ENCODE measurements at places on chromosomes 7 and 10.

DNA sequence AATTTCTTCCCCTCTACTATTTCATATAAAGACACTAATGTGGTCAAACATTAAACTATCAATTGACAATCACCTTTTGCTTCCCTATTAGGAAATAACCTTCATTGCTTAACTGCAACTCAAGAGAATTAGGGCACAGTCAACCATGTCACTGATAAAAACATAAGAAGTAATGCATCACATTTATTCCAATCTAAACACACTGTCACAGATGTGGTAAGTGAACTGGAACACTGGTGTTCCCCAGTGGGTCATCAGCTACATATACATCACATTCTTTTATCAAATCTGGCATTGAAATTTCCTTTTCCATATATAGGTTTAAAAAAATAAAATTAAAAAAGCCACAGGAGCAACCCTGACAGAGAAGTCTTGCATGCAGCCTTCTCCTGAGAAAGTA, 3.7 kb downstream of the TRIL start:
- DNase-seq: no peak

- no peak for DNase-seq
Measured at GRCh38 chr7:158613481-158613880, 25.9 kb upstream of the PTPRN2 start.

- no peak for DNase-seq
Measured at GRCh38 chr7:115600207-115600606, 430.4 kb downstream of the TFEC start.

DNA sequence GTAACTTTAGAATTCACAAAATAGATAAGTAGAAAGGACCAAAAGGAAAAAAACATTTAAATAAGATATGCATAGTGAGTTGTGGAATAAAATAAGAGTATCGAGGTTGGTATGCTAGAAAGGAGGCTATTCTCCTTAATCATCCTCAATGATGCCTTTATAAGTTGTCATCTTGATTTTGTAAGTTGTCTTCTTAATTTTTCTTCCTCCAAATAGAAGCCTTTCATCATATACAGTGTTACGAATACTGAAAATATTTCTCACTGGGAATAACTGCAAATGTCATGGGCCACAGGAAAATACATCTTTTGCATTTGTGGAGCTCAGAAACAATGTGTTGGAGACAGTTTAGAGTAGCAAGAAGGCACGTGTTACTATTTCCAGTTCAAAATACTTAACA, 31.5 kb upstream of the PRTFDC1 start:
- DNase-seq: no peak

- DNase-seq: no peak
Measured at GRCh38 chr7:7157887-7158271, 24.5 kb upstream of the C1GALT1 start.

DNA sequence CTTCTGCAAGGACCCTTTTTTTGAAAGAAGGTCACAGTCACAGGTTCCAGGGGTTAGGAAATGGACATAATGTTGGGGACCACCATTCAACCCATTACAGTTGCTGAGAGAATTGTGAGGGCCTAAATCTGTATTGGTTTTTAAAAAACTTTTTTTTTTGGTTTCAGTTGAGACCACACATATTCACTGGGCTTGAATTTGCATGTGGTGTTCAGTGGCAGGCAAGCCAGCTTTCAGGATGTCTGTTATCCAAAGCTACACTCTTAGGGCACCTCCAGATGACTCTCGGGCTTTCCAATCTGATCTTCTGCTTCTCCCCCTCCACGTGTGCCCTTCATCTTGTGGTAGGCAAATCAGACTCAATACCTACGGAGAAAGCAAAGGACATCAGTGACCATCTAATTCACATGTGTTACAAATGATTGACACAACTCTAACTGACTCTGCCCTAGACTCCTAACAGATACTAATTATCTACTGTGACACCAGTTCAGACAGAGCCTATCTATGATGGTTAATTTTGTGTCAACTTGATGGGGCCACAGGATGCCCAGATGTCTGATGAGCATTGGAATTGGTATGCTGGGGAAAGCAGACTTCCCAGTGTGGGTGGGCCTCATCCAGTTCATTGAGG, 93.3 kb upstream of the ELMO1 start:
- DNase-seq: no peak

- DNase-seq: no peak
Measured at GRCh38 chr10:94024407-94024806, 30.7 kb downstream of the PLCE1 start.

GRCh38 chr10:73252445-73253224, at the start of gene MRPS16:
Gene MRPS16, minus strand, starts transcription at chr10:73252644. Its CDS starts 162 bp downstream, at chr10:73252482.
- DNase-seq: peak; percentile 93

DNA sequence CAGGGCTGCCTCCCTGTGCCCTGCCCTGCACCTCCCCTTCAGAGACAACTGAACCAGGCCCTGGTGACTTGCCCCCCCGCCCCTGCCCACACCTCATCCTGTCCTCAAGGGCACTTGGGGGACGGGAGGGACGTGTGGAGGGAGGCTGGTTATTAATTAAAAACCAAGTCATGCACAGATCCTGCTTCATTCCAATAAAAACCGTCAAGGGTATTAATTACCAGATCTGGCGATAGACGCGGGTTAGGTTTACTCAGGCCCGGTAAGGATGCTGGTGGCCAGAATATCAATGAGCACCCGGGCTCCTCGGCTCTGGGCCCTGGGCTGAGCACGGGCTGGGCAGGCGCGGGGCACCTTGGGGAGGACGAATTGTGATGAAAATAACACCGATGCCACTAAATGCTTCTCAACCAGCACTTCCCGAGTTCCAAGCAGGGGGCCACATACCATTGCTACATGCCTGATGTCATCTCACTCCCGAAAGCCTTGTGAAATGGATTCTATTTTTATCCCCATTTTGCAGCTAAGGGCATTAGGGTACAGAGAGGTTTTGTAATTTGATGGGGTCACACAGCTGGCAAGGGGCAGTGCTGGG, 24.5 kb upstream of the GTF2IRD1 start:
- DNase-seq: no peak

DNA sequence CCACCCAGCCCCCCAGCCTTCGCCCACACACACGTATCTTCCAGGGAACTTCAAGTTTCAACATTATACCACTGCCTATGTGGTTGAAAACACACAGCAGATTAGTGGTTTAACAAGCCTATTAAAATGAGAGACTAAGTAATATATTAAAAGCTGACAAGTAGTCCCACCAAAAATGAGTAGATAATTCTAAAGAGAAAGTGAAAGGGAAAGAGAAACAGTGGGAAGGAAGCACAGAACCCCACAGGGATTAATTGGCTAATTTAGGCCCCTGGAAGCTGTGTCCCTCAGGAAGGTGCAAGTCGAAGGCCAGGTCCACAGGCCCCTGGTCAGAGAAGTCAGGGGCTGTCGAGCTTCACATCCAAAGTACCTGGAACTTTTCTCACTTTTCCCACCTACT, 210.5 kb upstream of the YAE1 start:
- DNase-seq: no peak

DNA sequence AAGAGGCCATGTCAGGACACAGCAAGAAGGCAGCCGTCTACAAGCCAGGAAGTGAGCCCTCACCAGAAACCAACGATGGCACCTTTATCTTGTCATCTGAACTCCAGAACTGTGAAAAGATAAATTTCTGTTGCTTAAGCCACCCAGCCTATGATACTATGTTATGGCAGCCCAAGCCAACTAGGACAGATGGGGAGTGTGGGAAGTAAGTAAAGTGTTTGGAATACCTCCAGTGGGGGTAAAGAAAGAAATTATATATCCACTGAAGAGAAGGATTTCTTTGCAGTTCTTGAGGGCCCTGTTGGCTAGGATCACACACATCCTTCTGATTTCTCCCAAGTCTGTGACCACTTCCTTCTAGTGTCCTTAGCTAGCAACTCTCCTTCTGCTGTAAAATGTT, 384.4 kb downstream of the TNS3 start:
- no peak for DNase-seq

DNA sequence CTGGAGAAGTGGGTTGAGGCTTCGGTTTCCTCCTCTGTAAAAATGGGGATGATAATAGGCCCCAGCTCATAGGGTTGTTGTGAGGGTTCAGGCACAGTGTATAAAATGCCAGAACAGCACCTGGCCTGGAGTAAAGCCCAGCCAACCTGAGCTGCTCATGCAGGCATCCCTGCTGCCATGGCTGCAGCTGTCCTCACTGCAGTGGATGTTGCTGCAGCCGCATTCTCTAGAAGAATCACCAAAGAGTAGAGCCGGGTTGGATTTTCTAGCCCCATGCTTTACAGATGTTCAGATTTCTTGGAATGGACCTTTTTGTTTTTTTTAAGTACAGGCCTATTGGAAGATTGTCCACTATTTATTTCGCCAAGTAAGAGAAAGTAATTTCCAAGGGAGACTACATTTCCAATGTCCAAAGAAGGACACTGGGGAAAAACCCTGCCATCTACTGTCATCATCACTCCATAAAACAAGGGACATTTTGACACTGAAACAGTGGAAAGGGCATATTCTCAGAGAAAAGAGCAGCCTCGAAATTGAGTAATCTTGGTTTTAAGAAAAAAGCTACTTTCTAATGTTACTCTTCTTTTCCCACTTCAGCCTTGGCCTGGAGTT, 147.5 kb upstream of the TCF7L2 start:
- no peak for DNase-seq

DNA sequence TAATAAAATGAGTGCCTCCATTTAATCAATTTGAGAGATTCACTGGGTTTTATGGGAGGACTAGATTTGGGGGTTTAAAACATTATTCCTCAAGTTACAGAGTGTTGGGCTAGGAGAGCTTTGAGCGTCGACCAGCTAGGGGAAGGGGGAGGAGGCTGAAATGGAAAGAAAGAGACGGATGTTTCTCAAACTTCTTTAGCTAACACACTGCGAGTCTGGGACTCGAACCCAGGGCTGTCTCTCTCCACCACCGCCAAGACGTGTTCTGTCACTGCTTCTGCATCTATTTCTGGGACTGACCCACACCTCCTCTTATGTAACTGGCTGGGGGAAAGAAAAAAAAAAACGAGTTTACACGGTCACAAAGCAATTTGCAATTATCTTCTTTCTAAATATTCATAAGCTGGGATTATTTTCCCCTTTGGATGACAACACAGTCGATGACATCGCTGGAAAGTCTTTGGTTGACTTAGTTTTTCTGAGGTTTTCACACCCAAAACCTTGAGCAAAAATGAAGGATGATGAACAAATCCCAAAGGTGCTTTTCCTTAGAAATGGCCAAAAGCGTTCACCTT, 27.2 kb downstream of the CHST15 start:
- DNase-seq: no peak

DNA sequence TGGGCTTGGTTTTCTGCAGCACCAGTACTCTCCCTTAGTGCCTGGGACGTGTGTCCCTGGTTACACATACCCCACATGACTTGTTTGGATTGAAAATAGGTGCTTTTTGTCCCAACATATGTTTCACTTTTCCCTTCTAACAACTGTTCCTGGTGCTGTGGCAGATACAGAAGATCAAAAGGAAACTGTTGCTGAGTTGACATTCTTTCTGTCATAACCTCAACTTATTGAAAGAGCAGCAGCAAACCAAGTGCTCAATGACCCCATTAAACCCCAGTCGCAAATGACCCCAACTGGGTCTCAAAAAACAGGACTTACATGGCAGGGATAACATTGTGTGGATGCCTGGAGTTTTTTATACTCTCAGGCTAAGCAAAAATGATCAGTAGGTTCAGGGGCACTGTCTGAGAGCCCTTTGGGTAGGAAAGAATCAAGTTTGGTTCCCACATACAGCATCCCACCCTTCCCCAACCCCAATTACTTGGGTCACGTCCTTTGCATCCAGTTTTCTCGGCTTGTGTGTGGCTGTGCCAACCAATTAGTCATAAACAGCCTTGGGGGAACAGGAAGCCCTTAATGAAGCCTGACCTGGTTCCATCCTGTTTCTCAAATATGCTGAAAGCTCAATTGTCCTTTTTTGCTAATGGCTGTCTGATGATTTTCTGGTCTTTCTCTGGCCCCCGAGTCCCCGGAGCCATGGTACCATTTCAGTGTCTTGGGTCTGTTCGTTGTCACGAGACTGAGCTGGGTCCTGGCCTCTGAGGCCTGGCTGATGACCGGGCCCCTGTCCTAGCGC, 4.9 kb downstream of the HKDC1 start:
- DNase-seq: no peak

GRCh38 chr10:69974551-69975155, 78.0 kb upstream of the MACROH2A2 start:
- DNase-seq: no peak

GRCh38 chr7:112091768-112092167, 114.4 kb downstream of the DOCK4 start:
- no peak for DNase-seq

- DNase-seq: no peak
Measured at GRCh38 chr7:149866779-149867447, 6.9 kb upstream of the ATP6V0E2 start.

GRCh38 chr7:51062222-51062987, 254.2 kb downstream of the COBL start:
- DNase-seq: no peak

- DNase-seq: no peak
Measured at GRCh38 chr7:18583305-18583704, 87.8 kb downstream of the HDAC9 start.

GRCh38 chr7:24668927-24669635, 88.2 kb downstream of the GSDME start:
- no peak for DNase-seq

- DNase-seq: no peak
Measured at GRCh38 chr7:130369831-130370550, 10.3 kb upstream of the CPA1 start.

DNA sequence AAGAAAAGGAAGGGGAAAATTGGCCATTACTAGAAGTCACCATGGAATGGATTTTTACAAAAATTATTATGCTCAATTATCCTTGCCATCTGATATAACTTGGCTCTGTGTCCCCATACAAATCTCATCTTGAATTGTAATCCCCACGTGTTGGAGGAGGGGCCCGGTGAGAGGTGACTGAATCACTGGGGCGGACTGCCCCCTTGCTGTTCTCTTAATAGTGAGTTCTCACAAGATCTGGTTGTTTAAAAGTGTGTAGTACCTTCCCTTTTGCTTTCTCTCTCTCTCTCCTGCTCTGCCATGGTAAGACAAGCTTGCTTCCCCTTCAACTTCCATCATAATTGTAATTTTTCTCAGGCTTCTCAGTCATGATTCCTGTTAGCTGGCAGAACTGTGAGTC, 1023.6 kb downstream of the XPNPEP1 start:
- no peak for DNase-seq

DNA sequence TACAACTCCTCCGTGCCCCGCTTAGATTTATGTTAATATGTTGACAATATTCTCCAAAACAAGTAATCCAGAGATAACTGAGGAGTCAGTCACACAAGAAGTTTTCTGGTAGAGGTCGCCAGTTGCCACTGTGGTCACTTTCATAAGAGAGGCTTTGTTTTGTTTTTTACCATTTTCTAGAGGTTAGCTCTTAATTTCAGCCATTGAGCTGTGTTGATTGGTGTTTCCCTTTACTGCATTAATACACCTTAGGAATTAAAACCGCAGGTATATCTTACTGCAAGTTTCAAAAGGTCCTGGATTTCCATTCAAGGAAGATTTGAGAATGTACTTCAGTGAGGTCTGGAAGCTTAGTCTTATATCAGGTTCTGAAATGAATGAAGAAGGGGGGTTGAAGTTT, 3.5 kb downstream of the BMI1 start:
- peak; percentile 53 for DNase-seq

GRCh38 chr7:102897211-102897631, 15.6 kb upstream of the LRRC17 start:
- no peak for DNase-seq

GRCh38 chr7:45663965-45664633, 89.9 kb downstream of the ADCY1 start:
- no peak for DNase-seq

Data from globus pallidus (tissue), 1 donor.